Stimulated activated CD8-positive, alpha-beta memory T cell treated with anti-CD3 and anti-CD28 coated beads, Interleukin-7, amount 100 ng/mL, for 24 hours (primary cell): ENCODE measurements at places on chromosomes 7 and 10.

GRCh38 chr10:35300063-35300699 lies 36.1 kb upstream of the CCNY start:
- no peak for DNase-seq

DNA sequence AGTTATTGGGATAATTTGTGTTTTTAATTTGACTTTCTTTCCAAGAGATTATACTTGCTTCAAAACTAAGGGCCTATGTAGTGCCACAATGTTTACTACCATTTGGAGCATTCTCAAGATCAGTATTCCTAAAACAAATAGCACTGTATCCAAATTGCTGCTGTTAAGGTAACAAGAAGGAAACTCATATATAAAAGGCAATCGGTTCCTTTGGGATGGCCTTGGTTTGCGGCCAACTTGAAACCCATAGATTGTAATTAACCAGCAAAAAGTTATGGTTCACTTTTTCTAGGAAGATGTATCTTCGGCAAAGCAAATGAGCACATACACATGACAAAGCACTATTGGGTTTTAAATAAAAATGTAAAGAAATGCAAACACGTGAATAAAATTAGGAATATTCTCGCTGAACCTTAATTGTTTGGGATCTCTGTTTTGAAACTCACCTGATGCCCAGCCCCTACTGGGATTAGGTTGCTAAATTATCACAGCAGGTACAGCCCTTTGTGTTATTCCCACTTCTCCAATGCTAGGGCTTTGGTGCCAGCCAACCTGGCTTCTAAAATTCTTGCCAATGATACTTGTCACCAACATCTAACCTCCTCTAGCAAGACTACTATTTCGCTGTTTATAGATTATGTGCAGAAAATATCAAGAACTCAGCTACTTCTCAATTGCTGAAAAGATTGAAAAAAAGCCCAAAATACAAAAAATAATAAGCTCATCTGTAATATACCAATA lies 16.0 kb downstream of the CDNF start:
- DNase-seq, result no peak

- DNase-seq, result no peak
Measured at GRCh38 chr10:24952707-24953645, 570 bp upstream of the PRTFDC1 start.

DNA sequence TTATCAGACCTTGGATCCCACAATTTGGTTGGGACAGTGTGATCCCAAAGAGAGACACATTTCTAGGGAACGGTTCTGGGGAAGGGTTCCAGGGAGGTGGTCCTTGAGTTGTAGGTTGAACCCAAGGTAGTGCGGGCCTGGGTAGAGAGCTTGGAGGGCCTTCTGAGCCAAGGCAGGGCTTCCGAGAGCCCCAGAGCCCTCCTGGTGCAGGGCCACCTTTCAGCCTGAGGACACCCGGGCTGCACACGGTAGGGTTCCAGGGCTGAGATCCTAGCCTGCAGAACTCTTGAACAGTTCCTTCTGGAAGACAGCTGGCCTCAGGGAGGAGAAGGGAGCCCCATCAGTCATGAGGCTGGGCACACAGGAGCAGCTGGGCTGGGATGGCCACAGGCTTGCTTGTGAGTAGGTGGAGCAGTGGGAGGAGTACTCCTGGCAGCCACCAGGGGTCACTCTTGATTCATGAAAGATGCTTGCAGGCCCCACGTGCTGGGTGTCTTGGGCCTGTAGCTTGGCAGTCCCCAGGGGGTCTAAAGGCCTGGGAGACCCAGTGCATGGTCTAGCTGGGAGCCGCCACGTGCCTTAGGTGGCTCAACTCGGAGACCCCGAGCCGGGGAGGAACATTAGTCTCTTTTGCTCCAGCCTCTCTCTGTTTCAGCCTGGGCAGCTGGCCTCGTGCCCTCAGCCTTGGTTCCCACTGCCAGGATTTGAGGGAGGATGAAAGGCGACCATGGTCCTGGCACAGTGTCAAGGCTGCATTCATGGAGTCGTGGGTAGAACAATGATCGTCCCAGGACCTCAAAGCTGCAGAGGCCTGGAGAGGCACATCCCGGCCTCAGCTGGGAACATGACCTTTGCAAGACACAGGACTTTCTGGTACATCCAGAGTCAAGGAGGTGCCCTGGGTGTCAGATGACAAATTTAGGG lies 381.6 kb downstream of the TYW1 start:
- peak; percentile 26 for DNase-seq

DNA sequence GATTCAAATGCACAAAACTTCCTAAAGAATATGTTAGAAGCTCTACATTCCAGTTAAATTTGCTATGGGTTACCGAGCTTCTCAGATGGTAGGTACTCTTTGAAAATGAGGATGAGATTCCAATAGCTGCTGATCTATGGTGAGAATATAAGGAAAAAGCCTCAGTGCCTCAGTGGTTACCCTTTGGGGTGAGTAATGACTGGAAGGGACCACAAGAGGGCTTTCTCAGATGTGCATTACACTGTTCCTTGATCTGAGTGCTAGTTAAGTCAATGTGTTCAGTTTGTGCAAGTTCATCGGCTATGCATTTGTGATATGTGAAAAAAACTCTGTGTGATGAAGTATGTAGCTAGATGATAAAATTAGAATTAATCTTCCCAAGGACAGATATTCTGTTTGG lies 3.5 kb downstream of the NRCAM start:
- DNase-seq, result no peak
